Right lung (tissue), 10 donors: ENCODE measurements at places on chromosomes 4 and X.

DNA sequence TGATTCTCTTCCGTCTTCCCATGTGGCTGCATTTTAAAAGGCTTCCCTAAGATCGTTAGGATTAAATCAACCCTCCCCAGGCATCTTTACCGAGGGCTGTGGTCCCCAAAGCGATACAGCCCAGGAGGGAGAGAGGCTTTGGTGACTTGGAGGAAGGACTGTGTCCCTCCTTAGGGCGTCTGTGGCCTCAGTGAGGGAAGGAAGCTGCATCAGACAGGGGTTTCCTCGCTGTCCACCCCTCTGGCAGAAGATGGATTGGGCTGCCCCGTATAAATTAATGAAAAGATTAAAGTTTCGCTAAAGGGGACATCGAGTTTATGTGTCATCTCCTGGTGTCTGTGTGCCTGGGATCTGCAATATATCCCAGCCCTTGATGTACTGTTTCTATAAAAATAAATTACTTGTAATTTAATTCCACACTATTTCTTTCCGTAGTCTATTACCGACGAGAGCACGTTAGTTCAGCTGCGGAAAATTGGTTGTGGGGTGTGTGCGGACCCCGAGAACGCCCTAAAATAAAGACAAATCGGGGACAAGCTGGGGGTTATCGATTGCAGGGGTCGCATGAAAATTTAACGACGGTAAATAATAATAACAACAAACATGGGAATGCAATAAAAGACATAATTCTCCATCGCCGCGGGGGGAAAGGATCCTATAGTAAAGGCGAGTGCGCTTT, 6.5 kb downstream of the SHOX start:
- no peak for DNase-seq

DNA sequence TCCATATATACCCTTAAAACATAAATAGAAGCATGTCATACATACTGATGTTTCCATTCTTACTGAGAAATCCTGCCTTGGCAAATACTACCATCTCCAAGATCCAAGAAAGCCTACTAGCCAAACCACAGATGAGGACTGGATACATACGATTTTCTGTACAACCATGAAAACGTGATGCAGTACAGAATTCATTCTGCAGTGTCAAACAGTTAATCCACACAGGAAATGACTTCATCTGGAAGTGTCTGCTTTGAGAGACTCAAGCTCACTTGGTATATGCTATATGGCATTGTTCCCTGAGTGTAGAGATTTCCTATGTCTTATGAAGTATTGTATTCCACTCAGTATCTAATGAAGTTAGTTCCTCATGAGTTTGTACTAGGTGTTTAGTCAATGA, 94.3 kb downstream of the CT47B1 start:
- no peak for DNase-seq

GRCh38 chr4:163486321-163486720, 8.2 kb upstream of the TMA16 start:
- no peak for DNase-seq

- no peak for DNase-seq
These were observed 23.7 kb downstream of the CDS1 start for GRCh38 chr4:84606645-84607044.

DNA sequence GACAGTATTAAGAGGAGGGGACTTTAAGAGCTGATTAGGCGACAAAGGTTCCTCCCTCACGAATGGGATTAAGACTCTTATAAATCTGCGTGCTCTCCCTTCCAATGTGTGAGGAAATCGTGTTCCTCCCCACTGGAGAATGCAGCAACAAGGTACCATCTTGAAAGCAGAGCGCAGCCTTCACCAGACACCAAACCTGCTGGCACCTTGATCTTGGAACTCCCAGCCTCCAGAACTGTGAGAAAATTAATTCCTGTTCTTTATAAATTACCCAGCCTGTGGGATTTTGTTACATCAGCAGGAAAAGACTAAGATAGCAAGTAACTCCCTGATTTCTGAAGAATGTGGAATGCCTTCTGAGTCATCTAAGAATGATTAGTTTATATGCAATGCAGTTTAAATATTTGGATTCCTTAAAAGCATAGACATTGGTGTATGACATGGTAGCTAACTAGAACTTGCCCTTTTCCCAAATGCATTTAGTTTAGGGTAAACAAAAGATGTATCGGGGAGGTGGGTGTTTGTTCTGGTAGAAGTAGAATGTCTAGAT, 86.1 kb downstream of the USP46 start:
- DNase-seq: no peak

- DNase-seq: peak; percentile 54
These were observed 12.2 kb downstream of the OSTC start for GRCh38 chr4:108662629-108663028.

GRCh38 chrX:72003811-72004750, 93.4 kb downstream of the NHSL2 start:
- no peak for DNase-seq

- no peak for DNase-seq
These were observed 33.9 kb downstream of the NAA11 start for GRCh38 chr4:79292008-79292407.

DNA sequence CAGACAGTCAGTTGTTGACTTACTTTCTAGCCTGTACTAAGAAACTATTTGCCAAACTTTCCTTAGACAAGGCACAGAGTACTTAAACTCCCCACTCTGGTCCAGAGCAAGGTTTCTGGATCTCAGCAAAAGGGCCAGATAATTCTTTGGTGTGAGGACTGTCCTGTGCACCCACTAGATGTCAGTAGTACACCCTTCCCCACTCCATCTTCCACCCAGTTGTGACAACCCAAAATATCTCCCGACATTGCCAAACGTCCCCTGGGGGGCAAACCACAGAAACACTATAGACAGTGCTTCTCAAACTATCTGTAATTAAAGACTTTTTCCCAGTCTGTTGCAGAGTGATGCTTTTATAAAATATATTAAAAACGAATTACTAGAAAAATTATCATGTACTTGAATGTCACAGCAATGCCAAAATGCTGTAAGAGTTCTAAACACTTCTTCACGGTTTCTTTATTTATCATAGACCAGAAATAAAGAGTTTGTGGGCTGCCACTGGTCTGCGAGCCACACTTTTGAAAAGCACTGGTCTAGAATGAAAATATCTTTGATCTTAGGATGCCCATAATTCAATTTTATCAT, 203.5 kb downstream of the PRDM5 start:
- DNase-seq: peak; percentile 47

DNA sequence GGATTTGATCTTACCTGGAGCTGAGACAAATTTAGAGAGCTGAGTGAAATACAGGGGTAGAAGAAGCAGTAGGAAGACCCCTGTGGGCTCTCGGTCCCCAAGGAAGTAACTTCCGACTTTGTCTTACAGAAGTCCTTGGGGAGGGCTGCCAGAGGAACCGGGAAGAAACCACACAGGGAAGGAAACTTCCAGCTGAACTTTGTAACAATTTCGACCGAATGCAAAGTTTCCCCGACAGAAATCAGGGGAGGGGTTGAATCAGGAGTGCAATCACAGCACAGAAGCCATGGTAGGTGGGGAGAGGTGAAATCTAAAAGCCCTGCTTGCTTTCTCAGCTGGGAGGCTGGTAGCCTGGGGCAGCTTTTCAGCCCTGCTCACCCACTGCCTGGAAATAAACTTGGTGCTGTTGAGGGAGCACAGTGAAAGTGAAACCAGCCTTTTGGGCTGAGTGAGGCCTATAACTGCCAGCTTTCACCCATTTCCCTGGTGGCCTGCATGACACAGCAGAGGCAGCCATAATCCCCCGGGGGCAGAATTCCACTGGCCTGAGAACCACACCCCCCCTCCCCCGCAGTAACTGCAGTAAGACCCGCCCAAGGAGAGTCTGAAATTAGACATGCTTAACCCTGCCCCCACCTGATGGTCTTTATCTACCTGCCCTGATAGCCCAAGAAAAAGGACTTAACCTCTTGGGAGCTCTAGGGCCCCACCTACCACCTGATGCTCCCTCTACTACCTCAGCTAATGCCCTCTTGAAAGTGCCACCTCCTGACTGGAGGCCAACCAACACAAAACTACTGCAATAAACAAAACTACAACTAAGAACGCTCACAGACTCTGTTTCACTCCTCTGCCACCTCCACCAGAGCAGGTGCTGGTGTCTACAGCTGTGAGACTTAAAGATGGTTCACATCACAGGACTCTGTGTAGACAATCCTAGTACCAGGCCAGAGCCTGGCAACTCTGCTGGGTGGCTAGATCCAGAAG, 248.2 kb downstream of the PARM1 start:
- no peak for DNase-seq

DNA sequence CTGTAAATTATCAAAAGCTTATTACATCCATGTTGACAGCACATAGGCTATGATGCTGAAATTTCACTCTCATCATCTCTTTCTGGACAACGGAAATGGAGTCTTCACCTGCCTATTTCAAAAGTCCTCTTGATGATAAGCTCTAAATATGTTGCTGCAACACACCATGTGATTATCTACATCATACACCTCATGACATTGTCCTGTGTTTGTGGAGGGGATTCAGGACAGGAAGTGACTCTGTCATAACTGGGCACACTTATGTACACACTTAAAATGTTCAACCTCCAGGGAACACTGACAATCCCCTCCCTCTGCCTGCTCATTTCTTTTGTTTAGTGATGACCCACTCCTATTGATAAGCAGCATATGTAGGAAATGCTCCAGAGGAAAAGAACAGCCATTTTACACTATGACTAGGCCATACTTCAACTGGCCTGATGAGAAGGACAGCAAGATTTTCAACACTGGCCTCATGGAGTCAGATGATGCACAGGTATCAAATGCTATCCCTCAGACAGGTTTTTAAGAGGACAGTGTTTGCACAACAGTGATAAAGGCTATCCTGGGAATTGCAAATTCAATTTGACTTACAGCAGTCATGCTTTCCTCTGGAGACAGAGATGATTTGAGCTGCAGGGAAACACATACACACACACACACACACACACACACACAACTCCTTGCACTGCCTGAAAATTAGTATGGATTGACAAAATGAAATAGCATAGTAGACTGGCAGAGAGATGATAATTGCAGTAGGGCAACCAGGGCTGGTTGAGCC, 163.3 kb upstream of the RASGEF1B start:
- no peak for DNase-seq

DNA sequence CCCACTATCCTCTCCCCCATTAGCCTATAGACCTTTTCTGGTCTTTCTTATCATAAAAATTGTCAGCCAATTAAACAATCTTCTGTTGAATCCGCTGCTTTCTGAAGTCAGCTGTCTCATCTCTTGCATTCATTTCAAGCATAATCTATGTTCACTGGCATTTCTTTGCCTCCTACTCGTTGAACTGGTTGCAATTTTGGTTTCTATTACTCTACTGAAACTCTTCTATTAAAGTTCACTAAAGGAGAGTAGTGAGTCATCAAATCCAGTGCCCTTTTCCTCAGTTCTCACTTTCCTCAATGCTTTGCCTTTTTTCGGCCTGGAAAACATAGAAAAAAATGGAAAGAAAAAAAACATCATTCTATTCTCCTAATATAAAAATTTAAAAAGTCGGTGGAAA, 23.9 kb upstream of the CXCL13 start:
- DNase-seq: no peak

GRCh38 chr4:141849778-141850177, 213.4 kb downstream of the IL15 start:
- DNase-seq: no peak

DNA sequence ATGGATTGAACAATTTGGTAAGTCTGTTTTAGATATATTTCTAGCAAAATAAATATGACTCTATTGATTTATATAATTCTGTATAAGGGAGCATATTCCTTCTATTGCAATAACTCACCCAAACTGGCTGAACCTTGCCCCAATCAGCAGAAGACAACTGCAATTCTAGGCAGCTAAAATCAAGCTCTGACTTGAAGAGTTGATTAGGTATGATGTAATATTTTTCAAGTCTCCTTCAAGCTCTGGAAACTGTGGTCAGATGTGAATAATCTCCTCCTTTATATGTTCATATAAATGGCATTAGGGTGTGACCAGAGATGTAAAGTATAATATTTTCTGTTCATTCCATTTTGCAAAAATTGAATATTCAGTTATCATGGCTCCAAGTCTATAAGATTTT, 8.2 kb downstream of the RASSF6 start:
- no peak for DNase-seq

GRCh38 chr4:22515145-22515887, 550 bp downstream of the ADGRA3 start:
- peak; percentile 77 for DNase-seq

GRCh38 chrX:136344320-136344719, 43.6 kb downstream of the ADGRG4 start:
- DNase-seq: no peak

- no peak for DNase-seq
These were observed 500.3 kb downstream of the TRIML1 start for GRCh38 chr4:188639479-188640100.

DNA sequence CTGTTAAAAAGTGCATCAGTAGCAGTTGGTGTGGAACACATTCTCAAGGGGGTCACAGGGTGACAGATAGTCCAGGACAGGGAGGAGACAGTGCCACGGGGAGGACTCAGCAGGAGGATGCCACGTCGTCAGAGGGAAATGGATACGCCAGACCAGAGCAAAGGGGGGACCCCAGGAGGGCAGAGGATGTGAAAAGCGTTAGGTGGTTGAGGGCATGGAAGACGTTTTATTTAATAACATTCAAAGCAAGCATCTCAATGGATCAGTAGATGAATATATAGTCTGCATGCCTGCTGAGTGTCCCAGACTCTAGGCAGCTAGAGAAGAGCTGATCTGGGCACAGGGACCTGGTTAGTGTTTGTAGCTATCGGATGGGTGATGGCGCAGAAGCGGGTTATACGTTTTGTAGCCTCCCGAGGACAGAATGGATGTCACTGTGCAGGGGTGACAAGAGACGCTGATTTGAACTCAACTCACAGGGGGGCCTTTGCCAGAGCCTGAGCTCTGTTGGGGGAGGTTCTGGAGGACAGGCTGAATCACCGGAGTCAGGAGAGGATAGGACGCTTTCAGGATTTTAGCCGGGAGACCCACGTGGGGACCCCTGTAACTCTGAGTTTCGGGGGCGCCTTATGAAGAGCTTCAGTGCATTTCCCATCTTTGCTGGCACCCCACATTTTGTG, 81.3 kb downstream of the STOX2 start:
- no peak for DNase-seq

DNA sequence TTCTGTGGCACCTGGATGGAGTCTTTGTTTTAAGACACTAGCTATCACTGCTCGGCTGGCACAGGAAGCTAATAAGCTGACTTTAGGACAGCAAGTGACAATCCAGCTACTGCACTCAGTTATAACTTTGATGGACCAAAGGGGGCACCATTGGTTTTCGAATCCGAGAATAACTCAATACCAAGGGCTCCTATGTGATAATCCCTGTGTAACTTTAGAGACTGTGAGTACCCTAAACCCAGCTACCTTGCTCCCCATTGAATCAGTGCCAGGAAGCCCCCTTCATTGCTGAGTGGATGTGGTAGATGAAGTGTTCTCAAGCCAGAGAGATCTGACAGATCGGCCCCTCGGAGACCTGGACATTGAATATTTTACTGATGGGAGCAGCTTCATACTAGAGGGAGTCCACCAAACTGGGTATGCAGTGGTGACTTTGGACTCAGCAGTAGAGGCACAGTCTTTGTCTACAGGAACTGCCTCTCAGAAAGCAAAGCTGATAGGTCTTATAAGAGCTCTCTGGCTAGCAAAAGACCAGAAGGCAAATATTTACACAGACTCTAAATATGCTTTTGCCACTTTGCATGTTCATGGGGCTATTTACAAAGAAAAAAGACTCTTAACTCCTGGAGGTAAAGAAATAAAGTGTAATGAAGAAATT, 35.5 kb upstream of the UGT2B7 start:
- no peak for DNase-seq
